Lung (tissue), 17 donors: ENCODE measurements at places on chromosomes 12 and 14. TPM values are rescaled to one million over a fixed set of nuclear protein-coding genes. Genes with fewer than 3 reads are reported as not detected.

GRCh38 chr12:80837342-80837978, 100.3 kb downstream of the LIN7A start:
- no peaks in the 10 kb centered on the region for H3K4me1 ChIP-seq
- peak; percentile 80 for DNase-seq
- no peaks in the 10 kb centered on the region for H3K36me3 ChIP-seq
- no peak overlapping the region for H3K4me3 ChIP-seq

- no peaks in the 10 kb centered on the region for H3K27me3 ChIP-seq
- no peaks in the 10 kb centered on the region for H3K36me3 ChIP-seq
- H3K4me3 ChIP-seq = no peak overlapping the region
- DNase-seq = no peak
- H3K4me1 ChIP-seq = no peaks in the 10 kb centered on the region
Observed at GRCh38 chr14:80105488-80105994, 105.8 kb downstream of the DIO2 start.

NPAS3 gene
- 0.46 TPM for total RNA-seq

DNA sequence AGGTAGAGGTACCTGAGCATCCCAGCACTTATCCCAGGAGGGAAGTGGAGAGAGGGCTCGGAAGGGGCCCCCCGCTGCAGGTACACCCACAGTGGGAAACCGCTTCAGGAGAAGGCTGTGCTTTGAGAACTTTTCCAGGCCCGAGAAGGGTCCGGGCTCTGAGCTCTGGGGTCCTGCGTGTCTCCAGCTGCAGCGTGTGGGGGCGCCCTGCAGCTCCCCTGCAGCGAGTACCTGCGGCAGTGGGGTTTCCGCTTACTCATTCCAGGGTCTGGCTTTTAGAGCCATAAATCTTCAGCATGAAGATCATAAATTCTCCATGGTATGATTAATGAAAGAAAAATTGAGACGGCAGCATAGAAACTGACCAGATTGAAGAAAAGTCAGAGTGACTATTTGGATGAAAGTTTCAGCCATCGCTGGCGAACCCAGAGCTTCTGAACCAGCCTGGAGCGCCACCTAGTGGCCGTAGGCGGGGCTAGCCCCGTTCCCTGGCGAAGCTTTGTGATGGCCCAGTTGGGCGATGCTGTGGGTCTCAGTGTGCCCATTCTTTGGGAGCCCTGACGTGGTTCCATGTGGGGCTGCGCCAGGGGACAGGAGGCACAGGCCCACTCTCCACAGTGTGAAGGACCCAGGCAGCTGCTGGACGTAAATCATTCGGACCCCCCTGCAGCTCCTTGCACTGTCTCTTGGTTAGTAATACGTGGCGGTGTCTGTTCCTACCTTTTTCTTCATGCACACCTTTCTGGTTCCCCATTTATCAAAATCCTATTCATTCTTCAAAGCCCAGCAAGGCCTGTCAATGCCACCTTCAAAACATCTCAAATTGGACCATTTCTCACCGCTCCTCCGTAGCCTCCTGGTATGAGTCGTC, 198.2 kb downstream of the TSPAN9 start:
- peak; percentile 79 for DNase-seq
- no peaks in the 10 kb centered on the region for H3K27me3 ChIP-seq
- H3K27ac ChIP-seq = no peak overlapping the region

NTN4 gene
- 72.4 TPM for total RNA-seq

TAPBPL gene
- 27.4 TPM for total RNA-seq

DNA sequence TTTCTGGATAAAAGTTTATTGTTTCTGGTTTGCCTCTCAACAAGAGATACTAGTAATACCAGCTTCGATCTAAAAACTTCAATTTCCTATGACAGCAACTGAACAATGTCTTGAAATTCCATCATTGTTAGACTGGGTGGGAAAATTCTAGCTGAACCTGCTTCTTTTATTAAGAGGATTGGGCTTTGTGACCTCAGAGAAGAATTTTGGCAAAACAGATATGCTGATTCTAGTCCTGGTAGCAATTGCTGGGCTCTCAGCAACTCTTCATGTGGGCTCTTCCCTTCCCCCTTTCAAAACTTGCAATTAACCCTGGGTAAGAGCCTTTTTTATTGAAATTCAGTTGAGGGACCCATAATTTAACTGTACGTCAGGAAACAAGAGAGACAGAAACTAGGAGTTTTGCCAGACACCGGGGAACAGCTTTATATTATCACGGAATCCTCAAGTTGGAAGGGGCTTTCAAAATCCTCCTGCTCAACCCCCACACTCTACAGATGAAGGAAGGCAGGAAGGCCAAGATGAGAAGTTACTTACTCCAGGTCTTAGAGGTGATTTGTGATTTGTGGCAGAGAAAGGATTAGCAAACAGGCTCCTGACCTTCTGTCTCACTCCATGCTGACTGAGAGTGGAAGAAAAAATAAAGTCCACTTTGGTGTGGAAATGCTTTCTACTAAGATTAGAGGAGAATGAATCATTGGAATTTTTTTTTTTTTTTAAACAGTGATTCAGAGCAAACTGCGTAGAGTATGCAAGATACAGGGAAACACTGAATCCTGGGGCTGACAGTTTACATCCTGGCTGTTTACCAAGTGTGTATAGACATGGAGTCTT, 239.0 kb upstream of the ATP2B1 start:
- no peaks in the 10 kb centered on the region for H3K36me3 ChIP-seq
- H3K4me1 ChIP-seq = peaks cover 60% of the 10 kb centered on the region
- no peaks in the 10 kb centered on the region for H3K27me3 ChIP-seq
- no peak overlapping the region for H3K4me3 ChIP-seq
- peak; percentile 69 for DNase-seq

GRCh38 chr12:123164710-123165261, 13.9 kb upstream of the PITPNM2 start:
- DNase-seq = no peak
- H3K27me3 ChIP-seq = no peaks in the 10 kb centered on the region
- H3K36me3 ChIP-seq = peaks cover 14% of the 10 kb centered on the region
- H3K4me1 ChIP-seq = peaks cover 2% of the 10 kb centered on the region
- H3K4me3 ChIP-seq = no peak overlapping the region

SPRYD4 gene
- total RNA-seq = 3.4 TPM

GRCh38 chr12:26867080-26867479, 34.1 kb upstream of the ITPR2 start:
- no peak overlapping the region for H3K4me3 ChIP-seq
- peaks cover 5% of the 10 kb centered on the region for H3K4me1 ChIP-seq
- no peaks in the 10 kb centered on the region for H3K27me3 ChIP-seq
- H3K36me3 ChIP-seq = no peaks in the 10 kb centered on the region
- no peak overlapping the region for H3K27ac ChIP-seq

DNA sequence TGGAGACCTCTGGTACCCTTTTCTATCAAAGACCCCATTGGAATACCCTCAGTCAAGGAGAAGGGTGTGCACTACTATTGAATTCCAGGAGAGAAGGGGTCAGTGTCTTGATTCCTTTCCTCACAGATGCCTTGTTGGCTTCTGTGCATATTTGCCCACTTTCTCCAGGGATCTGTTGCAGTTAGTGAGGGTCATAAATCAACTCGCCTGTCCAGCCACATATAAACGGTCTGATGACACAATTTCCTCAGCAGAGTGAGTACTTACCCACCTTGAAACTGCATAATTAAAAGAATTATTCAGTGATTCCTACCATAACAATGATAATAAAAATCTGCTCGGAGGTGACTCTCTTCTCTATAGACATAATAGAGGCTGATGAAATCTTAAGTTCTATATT, 13.9 kb upstream of the DCD start:
- H3K4me3 ChIP-seq = no peak overlapping the region
- no peak overlapping the region for H3K27ac ChIP-seq
- H3K4me1 ChIP-seq = no peaks in the 10 kb centered on the region
- H3K36me3 ChIP-seq = no peaks in the 10 kb centered on the region
- DNase-seq = no peak

- H3K27ac ChIP-seq = no peak overlapping the region
- no peaks in the 10 kb centered on the region for H3K27me3 ChIP-seq
- H3K36me3 ChIP-seq = no peaks in the 10 kb centered on the region
- no peaks in the 10 kb centered on the region for H3K4me1 ChIP-seq
Observed at GRCh38 chr12:86697916-86698640, 441.9 kb upstream of the MGAT4C start.

GRCh38 chr14:69004731-69005431, 25.8 kb upstream of the ACTN1 start:
- DNase-seq = peak; percentile 39
- H3K4me3 ChIP-seq = no peak overlapping the region
- H3K4me1 ChIP-seq = peaks cover 9% of the 10 kb centered on the region
- H3K36me3 ChIP-seq = no peaks in the 10 kb centered on the region
- H3K27me3 ChIP-seq = no peaks in the 10 kb centered on the region
- no peak overlapping the region for H3K27ac ChIP-seq

- no peaks in the 10 kb centered on the region for H3K27me3 ChIP-seq
- H3K27ac ChIP-seq = peak overlapping the region; percentile 93
- peak overlapping the region; percentile 45 for H3K4me3 ChIP-seq
- no peak for DNase-seq
- H3K4me1 ChIP-seq = no peaks in the 10 kb centered on the region
Observed at GRCh38 chr14:75069811-75070145, 337 bp downstream of the ZC2HC1C start.

GRCh38 chr12:91155990-91156389, 26.6 kb downstream of the DCN start:
- no peaks in the 10 kb centered on the region for H3K4me1 ChIP-seq
- no peak overlapping the region for H3K27ac ChIP-seq

GRCh38 chr12:6177642-6178358, 22.4 kb upstream of the CD9 start:
- no peaks in the 10 kb centered on the region for H3K27me3 ChIP-seq
- peaks cover 20% of the 10 kb centered on the region for H3K4me1 ChIP-seq
- H3K27ac ChIP-seq = peak overlapping the region; percentile 9
- H3K36me3 ChIP-seq = no peaks in the 10 kb centered on the region
- no peak overlapping the region for H3K4me3 ChIP-seq
- no peak for DNase-seq

- H3K27me3 ChIP-seq = no peaks in the 10 kb centered on the region
- H3K4me3 ChIP-seq = no peak overlapping the region
- H3K4me1 ChIP-seq = peaks cover 4% of the 10 kb centered on the region
- no peak for DNase-seq
- H3K27ac ChIP-seq = peak overlapping the region; percentile 76
Observed at GRCh38 chr14:72638021-72638420, 255.9 kb downstream of the DPF3 start.

- no peaks in the 10 kb centered on the region for H3K27me3 ChIP-seq
- no peak for DNase-seq
- H3K27ac ChIP-seq = peak overlapping the region; percentile 70
- H3K4me1 ChIP-seq = no peaks in the 10 kb centered on the region
- peaks cover 10% of the 10 kb centered on the region for H3K36me3 ChIP-seq
Observed at GRCh38 chr14:34710744-34711143, 3.6 kb downstream of the CFL2 start.

DNA sequence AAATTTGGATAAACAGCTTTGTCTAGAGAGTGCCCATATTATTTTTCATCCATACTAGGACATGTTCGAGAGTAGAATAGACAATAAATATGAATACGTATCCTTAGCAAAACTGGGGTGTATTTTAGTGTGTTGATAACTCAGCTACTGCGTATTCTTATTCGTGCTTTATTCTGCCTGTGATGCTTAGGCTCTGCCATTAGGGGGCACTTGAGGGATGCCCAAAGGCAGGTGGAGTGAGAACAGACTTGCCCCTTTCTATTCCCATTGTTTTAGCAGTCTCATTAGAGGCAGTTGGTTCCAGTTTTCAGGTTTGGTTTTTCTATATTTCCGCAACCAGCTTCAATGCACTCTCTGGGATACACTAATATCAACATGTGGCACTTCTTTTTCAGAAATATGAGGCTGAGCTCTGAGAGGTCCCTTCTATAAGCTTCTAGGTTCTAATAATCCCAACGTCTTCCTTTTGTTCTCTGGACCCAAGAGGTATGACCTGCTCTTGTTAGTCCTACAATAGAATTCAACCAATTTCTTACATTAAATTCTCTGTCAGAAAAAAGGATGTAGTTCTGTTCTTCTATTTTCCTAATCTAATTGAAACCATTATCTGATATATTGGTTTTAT, 985.7 kb upstream of the FBXO33 start:
- H3K27ac ChIP-seq = no peak overlapping the region
- no peaks in the 10 kb centered on the region for H3K27me3 ChIP-seq
- no peak overlapping the region for H3K4me3 ChIP-seq
- H3K4me1 ChIP-seq = no peaks in the 10 kb centered on the region
- DNase-seq = peak; percentile 18

MYL2 gene
- total RNA-seq = not detected

SINHCAF gene
- 67.0 TPM for total RNA-seq

KRT72 gene
- total RNA-seq = 0.17 TPM
